ENCODE measurements at places on chromosomes 11 and 22.

DNA sequence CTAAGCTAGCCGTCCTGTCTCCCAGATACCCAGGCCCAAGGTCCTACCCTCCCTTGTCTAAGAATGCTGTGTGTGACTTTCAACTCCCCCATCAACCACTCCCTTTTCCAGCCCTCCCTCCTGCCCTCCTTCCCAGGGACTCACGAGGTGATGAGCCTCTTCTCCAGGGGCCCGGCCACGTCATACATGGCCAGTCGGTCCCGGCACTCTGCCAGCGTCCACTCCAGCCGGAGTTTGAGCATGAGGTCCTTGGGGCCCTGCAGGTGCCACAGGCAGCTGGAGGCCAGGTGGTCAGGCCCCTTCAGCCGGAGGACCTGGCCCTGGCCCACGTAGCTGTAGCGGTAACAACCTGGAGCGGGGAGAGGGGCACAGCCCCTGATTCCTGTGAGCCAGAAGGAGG, 20.1 kb downstream of the TMPRSS6 start:
- DNase-seq = no peak

- no peak for DNase-seq
These were observed 83.1 kb upstream of the USP47 start for GRCh38 chr11:11758603-11759196.

DNA sequence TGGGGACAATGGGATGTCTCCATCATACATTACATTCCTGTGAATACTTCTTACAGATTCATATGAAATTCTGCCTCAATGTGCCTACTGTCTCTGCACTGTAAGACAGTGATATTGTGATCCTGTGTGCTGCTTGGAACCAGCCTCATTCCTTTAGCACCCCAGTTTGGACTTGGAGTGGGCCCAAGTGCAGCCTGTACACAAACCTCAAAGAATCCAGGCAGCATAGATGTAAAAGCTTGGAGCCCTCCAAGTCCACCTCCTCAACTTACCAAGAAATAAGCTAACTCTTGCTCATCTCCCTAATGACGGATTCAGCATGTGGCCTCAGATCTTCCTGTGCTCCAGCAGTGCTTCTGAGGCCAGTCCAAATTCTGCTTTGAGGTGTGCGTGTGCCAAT, 24.4 kb downstream of the GRAP2 start:
- DNase-seq = no peak

DNA sequence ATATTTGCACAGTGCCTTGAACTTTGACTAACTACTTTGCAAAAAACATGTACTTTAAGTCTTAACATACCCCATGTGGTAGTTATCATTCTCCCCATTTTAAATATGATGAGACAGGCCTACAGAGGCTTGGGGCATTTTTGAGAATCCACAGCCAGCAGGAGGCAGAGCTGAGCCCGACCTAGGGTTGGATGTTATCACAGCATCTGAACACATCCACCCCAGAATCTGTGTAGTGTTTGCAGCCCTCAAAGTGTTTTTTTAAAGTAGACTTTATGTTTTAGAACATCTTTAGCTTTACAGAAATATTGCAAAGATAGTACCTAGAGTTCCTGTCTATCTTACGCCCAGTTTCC, 17.6 kb downstream of the OTOG start:
- no peak for DNase-seq

- DNase-seq = no peak
These were observed 1197.5 kb upstream of the TENM4 start for GRCh38 chr11:80638296-80638695.

DNA sequence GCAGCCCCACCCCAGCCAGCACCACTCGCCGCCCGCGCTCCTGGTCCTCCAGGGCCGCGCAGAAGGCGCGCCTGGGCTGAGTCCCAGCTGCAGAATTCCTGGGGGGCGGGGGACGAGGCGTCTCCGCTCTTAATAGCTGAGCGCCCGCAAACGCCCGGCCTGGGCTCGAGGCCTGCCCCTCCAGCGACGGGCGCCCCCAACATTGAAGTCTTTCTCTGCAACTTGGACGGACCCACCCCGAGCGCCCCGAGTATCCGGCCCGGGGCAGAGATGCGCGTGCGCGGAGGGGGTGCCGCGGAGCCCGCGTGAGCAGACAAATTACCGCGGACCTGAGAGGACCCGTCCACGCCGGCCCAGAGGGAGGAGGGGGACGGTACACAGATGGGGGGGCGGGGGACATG, 6.7 kb upstream of the SYT7 start:
- DNase-seq = no peak

DNA sequence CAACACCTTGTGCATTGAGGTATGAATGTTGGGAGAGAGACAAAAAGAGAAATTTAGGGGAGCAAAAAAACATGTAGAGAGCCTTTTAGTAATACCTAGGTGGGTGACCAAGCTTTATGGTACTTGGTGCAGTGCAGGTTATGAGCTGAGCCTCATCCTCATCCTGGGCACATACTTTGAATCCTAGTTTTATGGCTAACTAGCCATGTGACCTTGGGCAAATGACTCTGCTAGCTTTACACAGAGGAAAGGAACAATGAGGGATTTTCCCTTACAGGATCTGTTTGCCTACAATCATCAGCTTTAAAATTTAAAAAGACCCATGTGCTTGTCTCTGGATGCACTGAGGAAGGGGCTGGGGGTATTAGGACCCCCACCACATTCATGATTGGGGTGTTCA, 187.8 kb upstream of the ISX start:
- DNase-seq = no peak

GRCh38 chr11:44518968-44519550, 46.4 kb upstream of the CD82 start:
- DNase-seq = no peak

DNA sequence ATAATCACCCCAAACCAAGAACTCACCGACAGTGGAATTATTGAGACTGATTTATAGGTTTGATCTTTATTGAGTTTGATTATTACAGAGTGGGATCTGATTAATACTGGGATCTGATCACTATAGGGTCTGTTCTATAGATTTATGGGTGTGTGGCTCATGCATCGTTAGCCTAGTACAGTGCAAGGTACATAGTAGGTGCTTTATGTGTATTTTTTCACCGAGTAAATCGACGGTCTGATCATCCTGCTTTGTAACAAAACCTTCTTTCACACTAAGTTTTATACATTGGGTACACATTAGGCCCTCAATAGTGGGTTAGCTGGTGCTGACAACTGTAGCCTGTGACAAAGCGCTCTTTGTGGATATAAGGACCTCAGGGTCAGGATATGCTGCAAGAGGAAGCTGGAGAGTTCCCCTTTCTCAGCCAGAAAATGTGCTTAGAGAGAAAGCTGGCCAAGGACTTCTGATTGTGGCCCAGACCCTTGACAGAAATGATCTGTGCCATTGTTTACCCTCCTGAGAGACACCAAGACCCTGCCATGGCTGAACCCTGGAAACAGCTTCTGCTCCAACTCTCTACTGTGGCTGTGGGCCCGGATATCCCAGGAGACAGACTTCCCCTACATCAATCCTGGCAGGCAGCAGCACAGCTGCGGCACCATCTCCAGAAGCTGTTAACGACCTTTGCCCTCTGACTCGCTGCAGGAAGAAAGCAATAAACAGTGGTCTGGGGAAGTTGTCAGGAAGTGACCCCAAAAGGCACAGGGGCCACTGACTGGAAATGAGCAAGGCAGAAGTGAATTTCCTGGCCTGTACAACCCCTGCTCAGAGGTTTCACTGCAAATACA, 16.1 kb upstream of the TPP1 start:
- DNase-seq = no peak

DNA sequence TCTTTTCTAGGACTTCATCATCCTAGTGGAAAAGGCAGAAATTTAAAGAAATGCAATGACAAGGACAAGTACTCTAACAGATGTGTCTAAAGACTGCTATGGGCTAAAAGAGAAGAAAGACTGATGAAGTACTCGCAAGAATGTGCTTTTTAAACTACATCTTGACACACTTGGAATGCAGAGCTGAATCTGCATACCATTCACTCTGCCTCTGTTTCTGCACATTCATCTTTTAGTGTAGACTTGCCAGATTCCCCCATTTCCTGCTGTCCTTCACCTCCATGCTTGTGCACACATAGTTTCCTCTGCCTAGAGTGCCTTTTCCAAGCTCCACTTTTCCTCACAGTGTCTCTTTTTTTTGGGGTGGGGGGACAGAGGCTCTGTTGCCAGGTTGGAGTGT, 239.0 kb upstream of the CCDC179 start:
- DNase-seq = no peak

DNA sequence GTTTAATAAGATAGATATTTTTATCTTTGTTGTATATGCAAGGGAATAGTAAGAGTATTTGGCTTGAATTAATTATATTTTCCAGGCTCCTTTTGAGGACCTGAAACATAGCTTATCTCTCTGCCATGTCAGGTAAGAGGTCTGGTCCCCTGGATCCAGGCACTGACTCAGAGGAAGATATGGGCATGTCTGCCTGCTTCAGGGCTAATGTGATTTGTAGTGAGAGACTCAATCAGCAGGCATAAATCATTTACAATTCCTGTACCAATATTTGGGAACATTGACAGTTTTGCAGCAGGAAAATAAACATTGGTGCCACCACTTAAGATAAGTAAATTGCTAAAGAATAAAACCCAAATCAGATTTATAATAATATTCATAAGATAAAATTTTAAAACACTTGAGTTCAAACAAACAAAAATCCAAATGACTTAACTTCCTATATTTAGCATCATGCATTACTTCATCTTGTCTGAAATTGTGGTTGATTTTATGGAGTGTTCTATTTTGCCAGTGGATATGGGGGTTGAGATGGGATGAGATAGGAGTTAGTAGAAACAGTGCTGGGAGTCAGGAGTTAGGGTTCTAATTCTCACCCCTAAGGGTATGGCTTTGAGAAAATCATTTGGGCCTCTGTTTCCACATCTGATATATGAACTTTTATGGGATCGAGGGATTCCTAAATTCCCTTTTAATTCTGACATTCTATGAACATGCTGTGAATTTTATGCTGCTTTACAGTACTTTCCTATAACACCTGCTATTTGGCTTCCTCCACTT, 5.1 kb upstream of the CALCA start:
- DNase-seq = no peak

DNA sequence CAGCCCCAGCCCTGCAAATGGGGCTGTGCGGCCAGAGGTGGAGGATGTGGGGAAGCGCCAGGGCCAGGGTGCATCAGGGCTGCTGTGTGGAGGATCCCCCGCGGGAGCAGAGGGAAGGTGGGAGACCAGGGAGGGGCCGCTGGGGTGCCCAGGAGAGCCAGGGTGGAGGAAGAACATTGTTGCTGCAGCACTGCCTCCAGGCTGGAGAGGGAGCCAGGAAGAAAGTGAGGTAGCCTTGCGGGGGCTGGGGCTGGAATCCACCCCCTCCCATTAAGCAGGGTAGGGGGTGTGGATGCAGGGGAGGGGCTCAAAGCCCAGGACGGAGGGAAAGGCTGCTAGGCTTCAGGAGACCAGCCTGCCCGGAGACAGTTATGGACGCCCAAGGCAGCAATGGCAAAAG, 15.0 kb downstream of the CABP7 start:
- DNase-seq = no peak

- no peak for DNase-seq
These were observed 9.4 kb downstream of the CYTH4 start for GRCh38 chr22:37291559-37292298.

DNA sequence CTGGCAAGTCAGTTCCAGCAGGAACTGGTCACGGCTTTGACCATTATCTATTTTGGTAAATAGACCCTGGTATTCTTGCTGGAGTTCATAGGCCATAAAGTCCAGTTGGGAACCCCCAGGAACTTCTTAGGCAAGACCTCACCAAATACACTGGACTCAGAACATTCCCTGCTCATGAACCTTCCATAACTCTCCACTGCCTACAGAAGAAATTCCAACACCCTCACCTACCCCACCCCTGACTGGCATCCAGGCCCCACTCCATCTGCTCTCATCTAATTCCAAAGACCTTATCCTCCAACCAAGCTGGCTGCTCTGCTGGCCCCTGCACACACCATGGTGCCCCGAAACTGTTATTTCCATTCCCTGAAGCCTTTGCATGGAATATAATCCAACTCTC, 2.5 kb downstream of the CLPB start:
- no peak for DNase-seq

DNA sequence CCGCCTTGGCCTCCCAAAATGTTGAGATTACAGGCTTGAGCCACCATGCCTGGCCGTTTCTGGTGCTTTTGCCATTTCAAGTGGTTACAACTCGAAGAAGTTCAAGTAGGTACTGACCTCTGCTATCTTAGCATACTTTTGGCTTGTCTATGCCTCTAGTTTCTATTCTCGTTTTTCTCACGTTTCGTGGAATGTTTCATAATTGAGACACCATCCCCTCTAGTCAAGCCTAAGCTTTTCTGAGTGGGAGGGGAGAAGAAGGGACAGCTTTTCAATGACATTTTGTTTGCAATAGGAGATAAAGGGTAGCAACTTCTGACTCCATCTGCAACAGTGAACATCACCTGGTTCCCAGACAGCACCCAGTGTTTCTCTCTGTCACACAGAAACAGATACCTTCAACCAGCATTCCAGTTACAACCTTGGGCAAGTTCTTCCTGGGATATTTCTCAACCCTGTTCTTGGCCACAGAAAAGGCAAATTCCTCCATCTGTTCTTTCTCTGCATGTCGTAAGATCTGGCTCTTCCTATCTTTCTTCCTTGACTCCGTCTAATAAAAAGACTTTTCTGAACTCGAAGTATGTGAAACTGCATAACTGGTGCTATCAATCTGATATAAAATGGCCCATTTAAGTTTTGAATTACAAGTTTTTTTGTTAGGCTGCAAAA, 25.5 kb downstream of the DDI1 start:
- no peak for DNase-seq

DNA sequence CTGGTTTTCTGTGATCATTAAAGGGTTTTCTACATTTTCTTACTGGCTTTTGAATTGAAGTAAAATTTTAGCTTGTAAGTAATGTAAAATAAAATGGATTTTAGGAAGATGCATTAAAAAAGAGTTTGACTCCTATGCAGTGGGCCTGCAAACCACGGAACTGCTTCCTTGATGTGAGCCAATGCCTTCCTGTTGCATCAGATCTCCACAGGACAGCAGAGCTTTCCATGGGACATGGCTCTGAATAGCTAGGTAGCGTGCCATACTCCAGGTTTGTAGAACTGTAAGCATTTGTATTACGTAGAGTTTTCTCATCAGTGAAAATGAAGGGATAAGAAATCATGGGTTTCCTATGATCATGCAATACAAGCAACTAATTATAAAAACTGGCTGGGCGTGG, 133.4 kb downstream of the SWAP70 start:
- DNase-seq = no peak

DNA sequence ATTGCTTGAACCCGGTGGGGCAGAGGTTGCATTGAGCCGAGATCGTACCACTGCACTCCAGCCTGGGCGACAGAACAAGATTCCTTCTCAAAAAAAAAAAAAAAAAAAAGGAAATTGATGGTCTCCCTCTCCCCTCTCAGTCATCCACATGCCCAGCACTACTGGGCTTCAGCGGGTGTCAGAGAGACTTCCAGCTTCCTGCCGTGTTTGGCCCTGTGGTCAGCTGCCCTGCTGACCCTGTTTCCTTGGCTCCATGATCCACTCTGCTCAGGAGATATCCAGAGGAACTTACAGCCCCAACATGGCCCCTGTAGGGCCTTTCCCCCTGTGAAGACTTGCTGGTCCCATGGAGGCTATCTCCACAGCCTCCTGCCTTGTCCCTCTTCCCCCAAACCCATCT, 6.1 kb upstream of the PNPLA3 start:
- no peak for DNase-seq

GRCh38 chr11:121426476-121427399, 25.4 kb upstream of the SORL1 start:
- DNase-seq = no peak

GRCh38 chr22:20524004-20524481, 16.6 kb downstream of the MED15 start:
- no peak for DNase-seq

GRCh38 chr11:116658876-116659535, 113.8 kb downstream of the BUD13 start:
- DNase-seq = no peak

- no peak for DNase-seq
These were observed 6.7 kb downstream of the NFAM1 start for GRCh38 chr22:42425337-42425988.
